ENCODE measurements at places on chromosomes 1 and 21.

DNA sequence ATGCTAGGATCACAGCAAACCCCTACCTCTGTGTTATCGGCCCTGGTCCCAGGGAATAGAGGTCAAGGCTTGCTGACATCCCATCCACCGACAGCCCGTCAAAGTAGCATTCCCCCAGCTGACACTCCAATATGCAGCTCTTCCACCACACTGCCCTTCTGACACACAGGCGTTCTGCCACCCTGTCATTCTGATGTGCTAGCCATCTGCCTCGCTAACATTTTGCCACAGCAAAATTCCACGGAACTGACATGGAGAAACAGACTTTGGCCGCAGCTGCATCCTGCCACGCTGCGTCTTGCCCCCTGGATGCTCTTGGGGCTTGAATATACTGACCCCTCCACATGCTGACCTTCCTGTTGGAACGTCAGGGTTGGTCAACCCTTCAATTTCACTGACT, 163.2 kb upstream of the CSF3R start:
- no peak for DNase-seq

- DNase-seq, result no peak
Observed at GRCh38 chr1:226903819-226904716, 33.7 kb downstream of the PSEN2 start.

- no peak for DNase-seq
Observed at GRCh38 chr1:39676948-39677548, 5.1 kb upstream of the NT5C1A start.

GRCh38 chr21:27756191-27756590, 789.3 kb upstream of the ADAMTS5 start:
- DNase-seq, result no peak

DNA sequence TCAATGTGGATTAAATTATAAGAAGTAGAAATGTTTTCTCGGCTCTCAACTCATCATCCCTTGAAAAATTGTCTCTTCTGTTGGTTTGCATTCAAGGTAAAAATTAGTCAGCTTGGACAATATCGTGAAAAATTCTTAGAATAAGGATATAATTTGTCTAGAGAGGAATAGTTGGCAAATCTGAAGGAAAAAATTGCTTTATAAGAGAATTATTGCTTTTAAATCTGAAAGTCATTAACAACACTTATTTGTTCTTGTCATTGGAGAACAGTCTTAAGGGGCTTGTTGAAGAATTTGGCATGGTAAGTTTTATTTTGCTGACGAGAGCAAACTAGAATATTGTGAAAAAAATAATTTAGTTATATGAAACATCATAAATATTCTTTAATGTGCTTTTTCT, 26.4 kb downstream of the ANGPTL1 start:
- DNase-seq, result no peak

GRCh38 chr1:116891396-116892079, 18.2 kb upstream of the PTGFRN start:
- DNase-seq, result no peak

DNA sequence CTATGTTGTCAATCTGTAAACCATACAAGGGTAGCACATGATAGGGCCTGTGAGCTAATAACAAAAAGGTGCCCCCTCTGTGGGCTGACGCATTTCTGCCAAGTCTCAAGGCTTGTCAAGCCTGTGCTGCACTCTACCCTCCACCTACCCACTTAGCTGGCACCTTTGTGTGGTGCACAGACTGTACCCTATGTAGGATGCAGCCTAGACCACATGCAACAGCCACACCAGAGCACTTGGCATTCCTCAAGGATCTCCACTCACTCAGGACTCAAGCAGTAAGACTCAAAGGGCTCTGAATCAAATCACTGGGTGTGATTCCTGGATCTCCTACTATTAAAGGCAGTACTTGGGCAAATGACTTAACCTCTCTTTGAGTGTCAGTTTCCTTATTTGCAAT, 133.5 kb downstream of the BEND5 start:
- no peak for DNase-seq

DNA sequence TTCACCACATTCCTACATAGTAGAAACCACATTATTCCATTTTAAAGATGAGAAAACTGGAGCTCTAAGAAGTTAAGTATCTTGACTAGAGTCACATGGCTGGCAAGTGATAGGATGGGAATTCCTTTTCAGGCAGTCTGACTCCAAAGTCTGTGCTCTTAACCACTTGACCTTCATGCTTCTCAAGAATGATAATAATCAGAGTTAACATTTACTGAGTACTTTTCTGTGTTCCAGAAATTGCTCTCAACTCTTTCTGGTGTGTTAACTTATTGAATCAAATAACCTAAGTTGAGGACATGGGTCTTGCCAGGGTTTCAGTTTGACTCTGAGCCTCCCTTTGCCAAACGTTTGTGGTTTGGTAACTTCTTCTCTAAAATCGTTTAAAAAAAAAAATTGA, 169.4 kb downstream of the RASAL2 start:
- no peak for DNase-seq

GRCh38 chr1:35586808-35587207, 13.7 kb downstream of the TFAP2E start:
- no peak for DNase-seq

DNA sequence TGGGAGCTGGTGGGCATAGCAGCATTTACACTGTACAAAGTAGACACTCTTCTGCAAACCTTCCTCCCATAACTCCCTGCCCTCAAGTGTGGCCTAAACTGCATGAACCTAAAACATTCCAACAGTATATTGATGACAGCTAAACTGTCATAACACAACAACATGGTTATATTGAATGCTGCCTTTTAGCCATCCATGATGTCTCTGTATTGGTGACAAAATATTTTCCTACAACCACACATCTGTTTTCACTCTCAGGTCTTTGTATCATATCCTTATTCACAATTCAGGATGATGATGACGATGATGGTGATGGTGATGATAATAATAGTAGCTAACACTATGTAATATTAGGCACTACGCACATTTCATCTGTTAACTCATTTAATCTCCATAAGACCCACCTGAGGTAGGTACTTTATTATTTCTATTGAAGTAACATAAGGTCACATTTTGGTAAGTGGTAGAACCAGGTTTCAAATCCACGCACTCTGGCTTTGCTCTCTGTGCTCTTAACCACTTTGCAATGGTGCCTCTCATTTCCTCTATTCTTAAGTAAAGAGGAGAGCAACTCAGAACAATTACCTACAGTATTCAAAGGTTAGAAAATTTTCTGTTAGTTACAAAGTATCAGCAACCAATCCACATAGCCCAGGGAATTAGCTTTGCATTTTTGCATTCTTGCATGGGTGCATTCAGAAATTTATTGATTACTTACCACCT, 185.1 kb upstream of the LMO4 start:
- DNase-seq, result no peak

GRCh38 chr1:160156361-160156760, 5.0 kb downstream of the ATP1A4 start:
- DNase-seq, result no peak

GRCh38 chr1:201764166-201764565, 64.8 kb upstream of the IPO9 start:
- no peak for DNase-seq

GRCh38 chr1:197965132-197965840, 48.1 kb downstream of the LHX9 start:
- DNase-seq, result no peak

GRCh38 chr1:38561725-38562124, 297.8 kb downstream of the RRAGC start:
- DNase-seq, result no peak

- no peak for DNase-seq
Observed at GRCh38 chr1:121408354-121408753, 223.6 kb downstream of the SRGAP2C start.

GRCh38 chr1:18090636-18091035, 17.0 kb upstream of the IGSF21 start:
- DNase-seq, result no peak

GRCh38 chr1:12810691-12811408, 19.7 kb downstream of the PRAMEF1 start:
- no peak for DNase-seq

DNA sequence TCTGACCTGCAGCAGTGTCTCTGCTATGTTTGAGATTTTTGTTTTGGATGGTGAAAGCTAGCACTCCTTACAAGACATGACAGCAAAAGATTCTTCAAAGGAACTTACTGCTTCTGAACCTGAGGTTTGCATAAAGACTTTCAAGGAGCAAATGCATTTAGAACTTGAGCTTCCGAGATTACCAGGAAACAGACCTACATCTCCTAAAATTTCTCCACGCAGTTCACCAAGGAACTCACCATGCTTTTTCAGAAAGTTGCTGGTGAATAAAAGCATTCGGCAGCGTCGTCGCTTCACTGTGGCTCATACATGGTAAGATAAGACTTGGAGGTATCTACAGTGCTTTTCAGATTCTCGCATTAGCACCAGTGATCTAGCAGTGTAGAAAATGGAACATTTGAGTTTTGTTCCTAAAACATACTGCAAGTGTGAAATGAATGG, 200.2 kb downstream of the PDE4B start:
- no peak for DNase-seq

DNA sequence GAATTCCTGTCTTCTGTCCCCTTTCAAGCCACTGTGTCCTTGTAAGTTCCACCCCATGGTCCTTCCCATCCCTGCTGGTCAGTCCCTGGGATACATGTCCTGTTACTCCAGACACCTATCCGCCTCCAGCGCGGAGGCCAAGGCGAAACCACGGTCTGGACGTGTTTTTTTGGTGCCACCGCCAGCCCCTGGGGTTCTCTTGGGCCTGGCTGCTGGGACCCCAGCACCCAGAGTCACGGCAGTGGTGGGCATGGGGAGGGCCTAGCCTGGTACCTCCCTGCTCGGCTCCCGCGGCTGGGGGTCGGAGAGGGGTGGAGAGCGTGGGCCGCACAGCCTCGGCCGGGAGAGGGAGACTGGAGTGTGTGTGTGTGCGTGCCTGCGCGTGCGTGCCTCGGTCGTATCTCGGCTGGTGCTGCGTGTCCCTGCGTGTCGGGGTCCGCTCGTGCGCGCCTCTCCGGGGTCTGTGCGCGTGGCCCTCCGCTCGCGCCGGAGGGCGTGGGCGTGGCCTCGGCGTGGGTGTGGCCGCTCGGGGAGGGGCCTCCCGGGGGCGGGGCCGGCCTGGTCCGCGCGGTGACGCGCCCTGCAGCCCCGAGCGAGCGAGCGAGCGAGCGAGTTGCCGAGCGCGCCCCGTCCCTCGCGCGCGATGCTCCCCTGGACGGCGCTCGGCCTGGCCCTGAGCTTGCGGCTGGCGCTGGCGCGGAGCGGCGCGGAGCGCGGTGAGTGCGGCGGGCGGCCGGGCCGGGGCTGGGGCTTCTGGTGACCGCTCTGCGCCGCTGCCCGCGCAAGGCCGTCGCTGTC, at the start of gene VWA1:
Gene VWA1 (plus strand): TSS at position 585 of the 798 bp plus-strand sequence. CDS start 59 bp downstream, at position 644.
- peak; percentile 96 for DNase-seq

GRCh38 chr1:169946206-169946605, 52.5 kb upstream of the SCYL3 start:
- DNase-seq, result no peak

DNA sequence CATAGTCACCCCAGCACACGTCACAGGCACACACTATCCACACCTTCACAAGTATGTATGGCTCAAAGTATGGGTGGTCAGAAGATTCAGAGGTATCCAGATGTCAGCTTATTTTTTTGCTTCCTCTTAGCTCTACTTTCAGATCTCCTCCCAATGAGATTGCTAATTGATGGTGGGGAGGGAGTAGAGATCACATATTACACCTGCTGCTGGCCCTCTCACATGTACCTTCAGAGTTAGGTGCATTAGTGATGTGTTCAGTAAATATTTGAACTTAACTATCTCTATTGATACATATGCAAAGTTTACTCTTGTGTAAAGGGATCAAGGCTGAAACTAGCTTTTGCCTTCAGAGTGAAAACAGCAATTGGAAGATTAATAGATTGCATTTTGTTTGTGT, 262.6 kb downstream of the PCP4 start:
- DNase-seq, result no peak

- peak; percentile 66 for DNase-seq
Observed at GRCh38 chr1:221708987-221709386, 32.9 kb downstream of the DUSP10 start.

DNA sequence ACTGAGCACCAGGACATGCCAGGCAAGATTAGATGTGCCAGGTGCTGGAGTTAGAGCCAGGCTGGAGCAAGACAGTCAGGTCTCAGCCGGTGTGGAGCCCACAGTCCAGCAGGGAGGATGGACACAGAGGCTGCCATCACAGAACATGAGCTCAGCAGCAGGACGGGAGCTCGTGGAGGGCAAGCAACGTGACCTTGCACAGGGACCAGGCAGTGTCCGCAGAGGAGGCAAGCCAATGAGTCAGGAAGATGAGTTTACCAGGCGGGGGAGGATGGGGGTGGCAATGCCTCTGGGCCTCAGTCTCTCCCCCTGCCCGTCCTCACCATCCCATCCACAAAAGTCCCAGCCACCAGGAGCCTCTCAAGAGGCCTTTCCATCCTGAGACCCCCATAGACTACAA, 20.7 kb upstream of the ZC3H12A start:
- no peak for DNase-seq

DNA sequence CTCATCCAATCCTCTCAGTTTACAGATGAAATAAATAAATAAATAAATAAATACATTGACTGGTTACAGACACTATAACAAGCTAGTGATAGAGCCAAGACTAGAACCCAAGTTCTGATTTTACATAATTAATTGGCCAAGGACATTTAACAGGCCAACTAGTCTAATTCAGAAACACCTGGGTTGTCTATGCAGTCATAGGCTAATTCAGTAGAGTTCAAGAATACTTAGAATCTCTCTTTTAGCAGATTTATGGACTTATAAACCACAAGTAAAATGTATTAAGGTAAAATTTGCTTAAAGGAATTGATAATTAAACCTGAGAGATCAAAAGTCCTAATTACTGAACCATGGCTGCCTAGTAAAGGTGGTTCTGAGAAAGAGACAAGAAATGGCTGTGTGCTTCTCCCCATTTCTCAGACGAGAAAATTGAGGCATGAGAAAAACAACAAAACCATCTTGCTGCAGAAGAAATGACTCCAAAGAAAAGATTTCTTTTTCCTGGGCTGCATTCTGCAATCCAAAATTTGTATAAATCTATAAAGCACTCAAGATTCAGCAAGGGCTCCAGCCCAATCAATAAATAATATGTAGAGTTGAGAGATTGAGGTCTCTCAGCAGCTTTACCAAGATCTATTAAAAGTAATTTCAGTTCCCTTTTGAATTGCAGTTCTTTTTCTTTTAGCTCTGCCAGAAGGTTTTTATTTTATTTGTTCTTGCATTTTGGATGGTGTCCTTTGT, 98.3 kb downstream of the DUSP10 start:
- DNase-seq, result peak; percentile 46

DNA sequence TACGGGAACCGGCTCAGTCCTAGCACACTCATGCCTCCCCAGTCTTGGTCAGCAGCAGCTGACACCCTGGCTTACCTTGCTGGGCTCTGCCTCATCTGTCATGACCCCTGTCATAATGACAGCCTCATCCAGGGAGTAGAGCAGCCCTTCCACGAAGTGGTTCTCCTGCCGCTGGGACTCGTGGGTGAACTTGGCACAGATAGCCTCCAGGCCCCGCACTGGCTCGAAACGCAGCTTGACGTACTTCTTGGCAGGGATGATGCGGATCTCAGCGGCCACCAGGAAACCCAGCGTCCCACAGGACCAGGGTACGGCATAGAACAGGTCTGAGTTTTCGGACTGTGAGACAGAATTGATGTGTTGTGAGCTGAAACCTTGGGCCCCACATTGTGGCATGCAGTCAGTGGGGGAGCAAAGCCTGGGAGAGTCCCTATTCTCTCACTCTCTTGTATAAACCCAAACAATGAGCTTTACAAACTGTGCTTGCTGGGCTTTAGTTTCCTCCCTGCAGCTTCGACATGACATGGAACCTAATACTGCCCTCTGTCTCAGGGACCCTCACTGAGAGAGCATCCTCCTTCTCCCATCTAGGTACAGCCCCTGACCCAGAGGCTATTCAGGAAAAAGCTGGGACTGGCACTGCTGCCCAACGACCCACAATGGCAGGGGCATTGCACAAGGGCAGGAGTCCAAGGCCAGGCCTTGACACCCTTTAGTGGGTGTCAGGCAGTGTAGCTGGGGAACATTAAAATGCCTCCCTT, 15.5 kb downstream of the DHCR24 start:
- DNase-seq, result no peak
